ENCODE measurements at places on chromosomes 6 and 20.
A peak's percentile ranks its signal among the peaks of the same experiment; 100 is the strongest.

GRCh38 chr20:57256908-57257307 is 9.5 kb downstream of the BMP7 start:
- DNase-seq: no peak

GRCh38 chr6:24078200-24078599 is 47.8 kb upstream of the NRSN1 start:
- no peak for DNase-seq

- DNase-seq: no peak
Measured at GRCh38 chr6:128358244-128358776, 162.1 kb downstream of the PTPRK start.

GRCh38 chr20:4534315-4534714 is 187.4 kb upstream of the PRND start:
- DNase-seq: no peak

DNA sequence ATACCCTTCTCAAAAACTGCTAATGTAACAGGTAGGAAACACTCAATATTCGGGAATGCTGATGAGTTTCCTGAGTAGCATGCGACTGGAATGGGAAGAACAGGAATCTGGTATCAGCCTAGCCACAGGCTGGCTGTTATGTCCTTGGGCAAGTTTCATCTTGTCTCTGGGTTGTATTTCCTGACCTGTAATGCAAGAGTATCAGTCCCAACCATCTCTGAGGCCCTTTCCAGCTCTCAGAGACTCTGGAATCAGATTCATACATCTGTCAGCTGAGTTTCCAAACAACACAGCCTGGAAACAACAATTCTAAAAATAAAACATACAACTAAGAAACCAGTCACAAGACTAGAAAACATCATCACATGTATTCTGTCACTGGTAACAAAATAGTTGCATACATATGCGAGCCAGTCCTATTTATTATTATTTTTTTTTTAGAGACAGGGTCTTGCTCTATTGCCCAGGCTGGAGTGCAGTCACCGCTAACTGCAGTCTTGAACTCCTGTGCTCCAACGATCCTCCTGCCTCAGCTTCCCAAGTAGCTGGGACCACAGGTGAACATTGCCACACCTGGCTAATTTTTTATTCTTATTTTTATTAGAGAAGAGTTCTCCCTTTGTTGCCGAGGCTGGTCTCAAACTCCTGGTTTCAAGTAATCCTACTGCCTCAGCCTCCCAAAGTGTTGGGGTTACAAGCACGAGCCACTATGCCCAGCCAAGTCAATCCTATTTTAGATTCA is 16.7 kb upstream of the TFAP2A start:
- DNase-seq: no peak

- no peak for DNase-seq
Measured at GRCh38 chr20:47970282-47970903, 185.1 kb upstream of the SULF2 start.

GRCh38 chr20:44395461-44396340 is 40.2 kb downstream of the HNF4A start:
- no peak for DNase-seq

- peak; percentile 56 for DNase-seq
Measured at GRCh38 chr20:6265204-6265904, 142.5 kb upstream of the FERMT1 start.

DNA sequence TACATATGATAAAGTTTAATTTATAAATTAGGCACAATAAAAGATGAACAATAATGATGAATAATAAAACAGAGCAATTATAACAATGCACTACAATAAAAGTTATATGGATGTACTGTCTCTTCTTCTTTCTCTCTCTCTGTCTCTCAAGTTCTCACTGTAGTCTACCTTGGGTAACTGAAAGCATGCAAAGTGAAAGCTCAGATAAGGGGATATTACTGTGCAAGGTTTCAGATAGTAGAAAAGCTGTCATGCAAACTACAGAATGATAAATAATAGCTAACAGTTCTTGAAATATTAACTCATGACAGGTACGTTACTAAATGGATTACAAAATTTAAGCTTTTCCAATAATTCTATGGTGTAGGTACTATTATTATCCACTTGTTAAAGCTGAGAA is 311.9 kb upstream of the PRDM1 start:
- no peak for DNase-seq

DNA sequence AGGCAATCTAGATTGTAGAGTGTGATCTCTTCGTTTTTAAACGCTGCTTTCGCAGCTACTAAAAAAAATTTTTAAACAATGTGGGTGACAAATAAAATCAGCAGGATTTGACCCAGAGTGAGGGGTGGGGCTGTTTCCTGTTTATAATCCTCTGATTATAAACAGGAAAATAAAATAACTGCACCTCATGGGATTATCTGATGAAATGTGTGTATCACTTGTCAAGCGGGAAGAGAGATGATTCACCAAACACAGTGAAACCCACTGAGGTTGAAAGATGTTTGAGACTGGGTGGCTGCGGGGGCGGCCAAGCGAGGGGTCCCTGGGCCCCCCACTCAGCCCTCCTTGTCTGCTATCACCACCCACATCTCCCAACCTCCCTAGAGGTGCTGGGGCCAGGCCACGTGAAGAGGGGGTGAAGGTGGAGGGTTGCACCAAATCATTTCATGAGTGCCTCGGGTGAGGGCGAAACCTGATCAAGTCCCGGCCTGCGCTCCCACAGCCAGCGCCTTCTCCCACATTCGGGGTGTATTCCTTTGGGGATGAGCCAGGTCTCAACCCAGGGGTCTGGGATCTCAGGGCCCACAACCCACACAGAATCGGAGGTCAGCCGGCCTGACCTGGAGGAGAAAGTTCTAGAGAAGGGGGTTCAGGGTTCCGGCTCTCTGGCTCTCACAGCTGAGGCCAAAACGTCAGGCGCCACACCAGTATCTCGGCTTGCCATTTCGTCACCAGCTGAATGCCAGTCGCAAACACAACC is 212.5 kb downstream of the BMP7 start:
- DNase-seq: no peak

GRCh38 chr6:166325383-166326042 is 16.8 kb downstream of the SFT2D1 start:
- DNase-seq: no peak

GRCh38 chr6:98335594-98335993 is 498.8 kb upstream of the POU3F2 start:
- DNase-seq: peak; percentile 24

- no peak for DNase-seq
Measured at GRCh38 chr6:157605484-157605883, 217.6 kb upstream of the SNX9 start.

DNA sequence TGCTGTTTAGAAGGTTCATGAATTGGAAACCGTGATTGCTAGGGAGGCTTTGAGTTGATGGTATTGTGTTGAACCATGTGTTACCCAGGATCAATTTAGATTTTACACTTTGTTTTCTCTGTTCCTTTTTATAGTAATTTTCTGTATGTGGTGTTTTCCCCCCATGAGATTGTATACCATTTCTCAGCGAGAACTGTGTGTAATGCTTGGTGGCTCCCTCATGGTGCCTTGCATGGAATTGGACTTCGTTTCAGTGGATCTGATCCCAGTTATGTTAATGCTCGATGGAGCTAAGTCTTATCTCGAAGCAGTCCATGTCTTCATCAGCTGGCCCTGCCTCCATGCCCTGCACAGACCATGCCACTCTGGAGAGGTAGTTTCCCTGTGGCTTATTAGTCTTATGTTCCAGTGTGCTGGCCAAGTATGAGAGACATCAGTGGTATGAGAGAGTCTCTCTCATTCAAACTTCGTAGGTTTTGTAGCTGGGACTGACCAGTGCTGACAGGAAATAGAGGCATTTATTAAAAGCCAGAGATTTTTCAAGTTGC is 18.7 kb downstream of the PTPN1 start:
- no peak for DNase-seq

DNA sequence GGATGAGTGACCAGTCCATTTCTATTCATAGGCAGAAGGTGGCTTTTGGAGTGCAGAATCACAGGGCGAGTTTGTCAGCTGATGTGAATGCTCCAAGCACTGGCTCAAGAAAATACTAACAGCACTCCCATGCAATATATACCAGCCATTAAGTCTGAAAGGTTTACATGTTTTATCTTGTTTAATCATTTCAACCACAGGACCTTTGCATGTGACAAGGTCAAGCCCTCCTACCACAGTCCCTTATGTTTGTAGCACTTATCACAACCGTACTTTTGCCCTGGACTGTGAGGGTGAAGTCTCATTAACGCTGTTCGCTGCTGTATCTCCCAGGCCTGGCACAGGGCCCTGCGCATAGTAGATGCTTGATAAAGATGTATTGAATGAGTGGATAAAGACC is 99.3 kb upstream of the PMEPA1 start:
- no peak for DNase-seq

DNA sequence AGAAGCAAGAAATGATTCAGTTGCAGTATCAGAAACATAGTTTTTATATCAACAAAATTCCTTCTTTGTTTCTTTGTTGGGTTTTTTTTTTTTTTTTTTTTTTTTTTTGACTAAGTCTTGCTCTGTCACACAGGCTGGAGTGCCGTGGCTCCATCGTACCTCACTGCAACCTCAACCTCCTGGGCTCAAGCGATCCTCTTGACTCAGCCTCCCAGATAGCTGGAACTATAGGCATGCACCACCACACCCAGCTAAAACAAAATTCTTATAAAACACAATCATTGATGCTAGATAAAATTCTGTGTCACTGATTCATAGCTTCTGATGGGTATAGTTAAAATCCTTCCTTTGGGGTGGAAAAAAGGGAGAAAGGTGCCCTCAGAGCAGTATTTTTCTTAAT is 110.3 kb upstream of the TNFAIP3 start:
- DNase-seq: no peak

DNA sequence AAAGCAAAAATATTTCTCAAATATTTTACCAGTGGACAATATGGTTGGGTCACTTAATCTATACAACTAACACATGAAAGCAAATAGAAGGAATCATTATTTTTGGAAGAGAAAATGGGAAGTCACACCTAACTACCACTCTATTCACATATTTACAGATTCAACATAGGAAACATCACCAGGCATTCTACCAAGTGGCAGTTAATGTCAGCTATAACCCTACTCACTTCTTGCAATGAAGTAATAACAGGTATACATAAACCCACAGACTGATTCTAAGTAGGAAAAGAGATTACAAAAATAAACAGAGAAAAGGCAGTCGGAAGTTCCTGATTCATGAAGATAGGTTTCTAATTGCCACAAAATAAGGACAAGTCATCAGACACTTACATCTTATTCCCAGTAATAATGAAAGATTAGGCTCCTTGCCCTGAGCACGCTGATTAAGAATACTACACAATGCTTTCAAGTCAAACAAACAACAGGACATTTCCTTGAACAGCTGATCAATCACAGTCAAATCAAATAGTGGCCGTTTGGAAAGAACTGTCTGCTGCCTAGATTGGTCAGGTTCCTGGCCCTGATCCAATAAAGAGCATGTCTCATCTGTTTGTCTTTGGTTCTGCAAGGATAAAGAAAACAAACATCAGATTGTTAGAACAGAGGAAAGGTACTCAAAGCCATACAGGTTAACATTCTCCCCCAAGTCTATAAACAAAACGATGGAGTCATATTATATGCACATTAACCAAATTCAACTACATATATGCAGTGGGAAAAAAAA is 79.2 kb upstream of the PLN start:
- DNase-seq: peak; percentile 88

GRCh38 chr6:2192976-2193375 is 52.4 kb downstream of the GMDS start:
- no peak for DNase-seq

- DNase-seq: no peak
Measured at GRCh38 chr6:125637207-125637606, 112.2 kb upstream of the HEY2 start.

GRCh38 chr20:9523636-9524035 is 9.2 kb downstream of the LAMP5 start:
- DNase-seq: no peak

GRCh38 chr20:46798430-46798829 is 89.0 kb downstream of the SLC2A10 start:
- DNase-seq: no peak

GRCh38 chr6:41355952-41356351 is 20.5 kb downstream of the NCR2 start:
- DNase-seq: no peak

GRCh38 chr20:57040924-57041323 is 225.5 kb downstream of the BMP7 start:
- DNase-seq: no peak

DNA sequence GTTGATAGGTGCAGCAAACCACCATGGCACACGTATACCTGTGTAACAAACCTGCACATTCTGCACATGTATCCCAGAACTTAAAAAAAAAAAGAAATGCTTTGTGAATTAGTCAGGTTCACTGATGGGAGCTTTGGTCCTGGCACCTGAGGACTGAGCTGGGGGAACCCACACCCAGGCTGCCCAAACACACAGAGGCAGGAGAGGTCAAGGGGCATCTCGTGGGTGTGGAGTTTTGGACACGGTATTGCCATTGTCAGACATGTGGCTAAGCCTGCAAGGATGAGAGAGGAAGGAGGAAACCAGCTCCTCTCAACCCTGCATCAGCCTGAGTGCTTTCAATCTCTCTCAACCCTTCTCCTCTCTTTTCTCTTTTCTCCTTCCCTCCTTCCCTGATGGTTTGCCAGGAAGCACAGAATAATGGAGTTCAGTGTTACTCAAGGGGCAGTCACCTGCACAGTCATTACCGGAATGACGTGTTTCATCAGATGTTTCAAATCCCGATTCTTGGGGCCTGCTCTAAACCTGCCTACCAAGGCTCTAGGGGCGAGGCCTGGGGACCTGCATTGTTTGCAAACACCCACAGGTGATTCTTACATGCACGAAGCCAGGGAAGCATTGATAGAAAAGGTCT is 89.9 kb upstream of the NEDD9 start:
- no peak for DNase-seq

DNA sequence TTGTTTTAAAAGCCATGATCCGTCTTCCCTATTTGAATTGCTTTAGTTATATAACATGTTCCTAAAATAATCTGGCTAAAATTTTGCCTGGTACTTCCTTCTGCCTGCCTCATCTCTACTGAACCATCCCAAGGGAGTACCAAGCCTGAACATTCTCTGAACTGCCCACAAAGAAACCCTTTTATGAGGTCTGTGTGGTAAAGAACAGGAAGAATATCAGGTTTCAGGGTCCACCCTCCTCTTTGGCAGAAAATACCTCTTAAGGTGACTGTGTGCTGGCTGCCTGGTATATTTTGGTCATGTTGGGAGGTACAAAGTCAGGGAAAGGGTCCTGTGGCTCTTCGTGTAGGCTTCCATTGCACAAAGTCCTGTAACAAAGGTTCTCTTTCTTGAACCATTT is 574.1 kb upstream of the CHD6 start:
- no peak for DNase-seq

DNA sequence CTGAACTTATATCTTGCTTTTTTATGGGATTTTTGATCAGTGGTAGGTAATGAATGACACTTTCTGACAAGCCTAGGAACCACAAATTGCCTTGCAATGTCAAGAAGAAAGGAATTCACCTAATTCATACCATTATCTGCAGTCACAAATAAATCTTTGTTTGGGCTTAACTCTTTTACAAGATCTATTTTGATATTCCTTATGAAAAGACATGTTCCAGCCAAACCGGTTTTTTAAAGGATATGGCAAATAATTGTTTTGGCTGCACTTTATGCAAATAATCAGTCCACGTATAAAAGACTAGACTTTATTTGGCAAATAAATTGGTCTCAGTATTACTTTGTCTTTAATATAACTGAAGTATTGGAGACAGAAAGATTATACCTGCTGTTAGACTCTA is 771.7 kb upstream of the ADGRB3 start:
- DNase-seq: no peak

GRCh38 chr6:135228486-135228885 is 47.4 kb downstream of the MYB start:
- DNase-seq: no peak
